Cortex of kidney (tissue), 1 donor: ENCODE measurements at places on chromosomes 6 and 20.

GRCh38 chr6:138403324-138403800, 661 bp upstream of the HEBP2 start:
- no peak for DNase-seq

GRCh38 chr20:48709744-48710143, 118.1 kb downstream of the PREX1 start:
- no peak for DNase-seq

GRCh38 chr6:21431526-21431925, 162.0 kb upstream of the SOX4 start:
- no peak for DNase-seq

DNA sequence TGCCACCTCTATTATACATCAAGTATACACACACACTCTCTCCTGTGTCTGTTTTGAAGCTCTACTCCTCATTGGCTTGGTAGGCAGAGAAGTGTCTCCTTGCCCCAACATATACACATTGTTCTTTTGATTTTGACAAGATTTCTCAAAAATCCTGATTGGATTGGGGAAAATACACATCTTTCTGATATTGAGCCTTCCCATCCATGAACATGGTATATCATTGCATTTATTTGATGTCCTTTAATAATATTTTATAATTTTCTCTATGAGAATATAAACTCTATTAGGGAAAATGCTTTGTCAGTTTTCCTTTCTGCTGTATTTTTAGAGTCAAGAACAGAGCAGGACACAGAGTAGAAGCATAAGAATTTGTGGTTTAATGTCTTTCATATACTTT, 7.2 kb downstream of the TTLL9 start:
- DNase-seq = no peak
